Renal pelvis (tissue), 12 donors: ENCODE measurements at places on chromosomes 2 and 18.

- no peak for DNase-seq
Observed at GRCh38 chr2:397926-398325, 110.0 kb upstream of the ALKAL2 start.

DNA sequence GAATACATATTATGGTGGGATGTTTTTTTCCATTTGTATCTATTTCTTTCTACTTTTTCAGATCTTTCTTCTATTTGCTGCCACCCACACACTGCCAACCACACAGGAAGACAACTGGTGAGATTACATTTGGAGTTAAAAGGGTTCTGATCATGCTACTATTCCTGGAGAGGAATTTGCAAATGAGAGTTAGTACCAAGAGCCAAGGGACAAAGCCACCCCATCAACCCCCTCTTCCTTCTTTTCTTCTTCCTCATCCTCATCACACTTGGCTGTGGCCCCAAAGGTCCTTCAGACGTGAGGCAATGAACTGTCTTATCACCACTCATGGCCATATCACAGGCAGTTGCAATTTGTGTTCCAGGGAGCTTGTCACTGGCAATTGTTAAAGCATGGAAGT is 215.6 kb upstream of the SLC14A2 start:
- no peak for DNase-seq

DNA sequence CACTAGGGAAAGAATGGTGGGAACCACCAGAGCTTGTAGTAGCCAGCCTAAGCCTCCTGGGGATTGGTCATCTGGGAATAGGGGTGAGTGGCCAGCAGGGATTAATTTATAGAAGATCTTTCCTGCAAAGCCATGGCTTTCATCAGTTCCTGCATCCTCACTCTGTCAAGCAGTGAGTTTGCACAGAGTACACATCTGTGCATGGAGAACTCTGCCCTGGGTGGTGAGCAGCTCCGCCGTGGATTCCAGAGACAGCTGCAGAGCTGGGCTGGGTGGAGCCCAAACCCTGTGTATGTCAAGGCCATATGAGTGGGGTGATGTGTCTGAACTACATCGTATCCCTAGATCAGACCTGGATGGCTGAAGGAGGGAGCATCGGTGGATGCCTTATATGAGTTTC is 182.2 kb downstream of the GLI2 start:
- DNase-seq: no peak

- DNase-seq: no peak
Observed at GRCh38 chr2:160105366-160105765, 43.0 kb upstream of the PLA2R1 start.

- no peak for DNase-seq
Observed at GRCh38 chr2:26521054-26521912, 43.4 kb upstream of the OTOF start.

- no peak for DNase-seq
Observed at GRCh38 chr2:185833864-185834263, 95.3 kb downstream of the FSIP2 start.

- no peak for DNase-seq
Observed at GRCh38 chr2:232478571-232479340, 8.9 kb downstream of the ECEL1 start.

- no peak for DNase-seq
Observed at GRCh38 chr2:239495791-239496233, 95.0 kb upstream of the HDAC4 start.

DNA sequence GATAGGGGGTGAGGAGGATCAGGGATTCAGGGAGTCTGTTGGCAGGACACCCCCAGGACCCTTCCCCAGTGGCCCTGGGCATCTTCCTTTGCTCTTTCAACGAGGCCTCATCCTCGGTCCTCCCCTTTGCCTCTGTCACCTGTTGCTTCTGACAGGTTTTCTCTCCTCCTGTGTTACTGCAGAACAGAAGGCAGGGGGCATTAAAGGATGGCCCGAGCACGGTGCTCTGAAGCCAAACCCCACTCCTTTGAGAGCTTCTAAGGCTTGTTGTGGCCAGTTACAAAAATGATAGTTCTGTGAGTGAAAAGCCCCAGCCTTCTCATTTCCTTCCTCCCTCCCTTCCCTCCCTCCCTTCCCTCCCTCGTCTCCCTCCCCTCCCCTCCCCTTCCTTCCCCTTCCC is 82.5 kb downstream of the THNSL2 start:
- DNase-seq: no peak

DNA sequence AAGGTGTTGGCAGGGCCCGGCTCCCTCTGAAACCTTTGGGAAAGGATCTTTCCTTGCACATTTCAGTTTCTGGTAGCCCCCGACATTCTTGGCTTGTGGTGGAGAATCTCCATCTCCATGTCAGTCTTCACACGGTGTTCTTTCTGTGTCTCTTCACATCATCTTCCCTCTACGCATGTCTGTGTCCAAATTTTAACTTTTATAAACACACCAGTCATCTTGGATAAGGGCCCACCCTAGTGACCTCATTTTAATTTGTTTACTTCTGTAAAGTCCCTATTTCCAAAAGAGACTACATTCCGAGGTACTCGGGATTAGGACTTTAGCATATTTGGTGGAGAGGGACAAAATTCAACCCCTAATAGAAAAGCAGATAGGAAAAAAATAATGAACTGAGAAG is 138.4 kb downstream of the GALNT3 start:
- DNase-seq: no peak

DNA sequence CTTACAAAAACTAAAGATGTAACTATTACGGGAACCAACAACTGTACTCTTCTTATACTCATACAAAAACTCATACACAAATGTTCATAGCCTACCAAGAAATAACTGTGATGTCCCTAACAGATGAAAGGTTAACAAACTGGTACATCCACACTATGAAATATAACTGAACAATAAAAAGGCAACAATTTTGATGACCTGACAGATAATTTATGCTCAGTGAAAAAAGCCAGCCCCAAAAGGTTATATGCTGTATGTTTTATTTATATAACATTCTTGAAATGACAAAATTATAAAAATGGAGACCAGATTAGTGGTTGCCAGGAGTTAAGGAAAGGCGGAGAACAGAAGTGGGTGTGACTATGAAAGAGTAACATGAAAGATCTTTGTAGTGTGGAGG is 31.3 kb downstream of the REV1 start:
- no peak for DNase-seq

DNA sequence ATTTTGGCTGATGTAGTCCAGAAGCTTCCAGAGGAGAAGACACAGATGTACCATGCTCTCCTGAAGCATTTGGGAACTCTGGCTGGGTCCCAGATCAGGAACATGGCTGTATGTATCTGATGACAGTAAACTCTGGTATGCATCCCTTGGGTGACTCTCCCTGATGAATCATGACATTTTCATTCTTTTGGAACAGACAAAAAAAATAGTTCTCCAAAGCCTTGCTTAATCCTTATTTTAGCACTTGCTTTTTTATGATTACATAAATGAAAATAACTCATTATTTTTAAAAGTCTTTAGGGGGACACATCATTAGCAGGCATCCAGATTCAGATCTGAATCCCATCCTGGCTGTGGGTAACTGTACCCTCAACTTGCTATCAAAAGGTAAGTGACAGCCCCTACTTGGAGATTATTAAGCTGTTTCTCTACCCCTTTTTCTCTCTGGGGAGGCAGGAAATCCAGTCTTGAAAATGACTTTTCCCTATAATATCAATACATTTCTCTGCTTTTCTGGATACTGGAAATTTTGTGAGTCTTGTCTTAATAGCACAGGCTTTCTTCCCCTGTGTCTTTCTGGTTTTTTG is 23.3 kb downstream of the AOX1 start:
- no peak for DNase-seq

GRCh38 chr2:104026725-104027124 is 827.2 kb upstream of the POU3F3 start:
- DNase-seq: no peak

GRCh38 chr2:64716569-64716968 is 62.9 kb upstream of the SERTAD2 start:
- no peak for DNase-seq

GRCh38 chr2:187302586-187302985 is 145.5 kb downstream of the CALCRL start:
- no peak for DNase-seq

GRCh38 chr2:149972066-149972465 is 384.5 kb upstream of the MMADHC start:
- DNase-seq: no peak

GRCh38 chr2:26018184-26019055 is 15.5 kb upstream of the RAB10 start:
- DNase-seq: no peak

- no peak for DNase-seq
Observed at GRCh38 chr2:86520153-86520552, 43.1 kb downstream of the CHMP3 start.

DNA sequence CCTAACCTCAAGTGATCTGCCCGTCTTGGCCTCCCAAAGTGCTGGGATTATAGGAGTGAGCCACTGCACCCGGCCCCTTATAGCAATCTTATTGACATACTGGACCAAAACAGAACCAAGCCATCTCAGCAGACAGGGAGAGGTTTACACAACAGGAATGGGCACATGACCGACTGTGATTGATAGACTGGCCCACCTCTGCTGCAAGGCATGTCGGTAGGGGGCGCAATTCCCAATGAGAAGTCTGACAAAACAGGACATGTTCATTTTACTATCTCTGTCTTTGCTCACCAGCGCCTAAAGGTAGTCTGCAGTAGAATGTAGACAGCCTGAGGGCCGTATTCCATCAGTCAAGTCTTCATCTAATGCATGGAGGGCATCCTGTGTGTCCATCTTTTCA is 2.0 kb downstream of the LYPD6B start:
- no peak for DNase-seq

GRCh38 chr2:30404319-30405259 is 42.5 kb upstream of the LCLAT1 start:
- no peak for DNase-seq

DNA sequence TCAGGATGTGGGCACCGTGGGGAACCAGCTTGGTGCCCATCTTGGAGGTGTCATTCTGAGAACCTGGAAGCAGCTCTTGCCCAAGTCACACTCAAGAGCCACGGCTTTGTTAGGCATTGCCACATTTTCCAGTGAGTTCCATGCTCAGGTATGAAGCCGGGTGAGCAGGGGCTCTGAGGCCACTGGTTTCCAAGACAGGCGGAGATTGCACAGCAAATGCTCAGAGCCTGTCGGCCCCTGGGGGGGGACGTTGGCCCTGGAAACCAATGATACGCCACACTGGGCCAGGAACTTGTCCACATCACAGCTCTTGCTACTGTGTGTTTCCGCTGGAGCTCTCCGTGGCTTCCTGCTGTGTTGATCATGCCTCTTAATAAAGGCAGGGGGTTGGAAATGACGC is 52.5 kb upstream of the SALL3 start:
- DNase-seq: no peak

GRCh38 chr2:54285451-54285850 is 29.4 kb upstream of the TSPYL6 start:
- no peak for DNase-seq

- no peak for DNase-seq
Observed at GRCh38 chr2:235560345-235560744, 66.5 kb downstream of the AGAP1 start.

DNA sequence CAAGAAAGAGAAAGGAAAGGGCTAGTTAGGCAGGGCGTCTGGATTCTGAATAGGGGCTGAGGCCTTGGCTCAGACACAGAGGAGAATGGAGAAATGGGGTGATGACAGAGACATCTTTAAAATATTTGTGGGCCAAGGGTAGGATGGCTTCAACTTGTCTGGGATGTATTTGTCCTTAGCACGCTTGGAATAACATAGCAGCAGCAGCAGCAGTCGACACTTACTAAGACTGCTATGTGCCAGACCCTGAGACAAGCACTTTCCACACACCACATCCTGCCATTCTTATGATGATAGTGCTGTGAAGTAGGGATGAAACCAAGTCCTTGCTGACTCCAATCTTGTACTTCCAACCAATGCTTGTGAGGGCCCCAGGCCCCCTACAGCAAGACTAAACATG is 2.6 kb downstream of the IL1RL1 start:
- no peak for DNase-seq

DNA sequence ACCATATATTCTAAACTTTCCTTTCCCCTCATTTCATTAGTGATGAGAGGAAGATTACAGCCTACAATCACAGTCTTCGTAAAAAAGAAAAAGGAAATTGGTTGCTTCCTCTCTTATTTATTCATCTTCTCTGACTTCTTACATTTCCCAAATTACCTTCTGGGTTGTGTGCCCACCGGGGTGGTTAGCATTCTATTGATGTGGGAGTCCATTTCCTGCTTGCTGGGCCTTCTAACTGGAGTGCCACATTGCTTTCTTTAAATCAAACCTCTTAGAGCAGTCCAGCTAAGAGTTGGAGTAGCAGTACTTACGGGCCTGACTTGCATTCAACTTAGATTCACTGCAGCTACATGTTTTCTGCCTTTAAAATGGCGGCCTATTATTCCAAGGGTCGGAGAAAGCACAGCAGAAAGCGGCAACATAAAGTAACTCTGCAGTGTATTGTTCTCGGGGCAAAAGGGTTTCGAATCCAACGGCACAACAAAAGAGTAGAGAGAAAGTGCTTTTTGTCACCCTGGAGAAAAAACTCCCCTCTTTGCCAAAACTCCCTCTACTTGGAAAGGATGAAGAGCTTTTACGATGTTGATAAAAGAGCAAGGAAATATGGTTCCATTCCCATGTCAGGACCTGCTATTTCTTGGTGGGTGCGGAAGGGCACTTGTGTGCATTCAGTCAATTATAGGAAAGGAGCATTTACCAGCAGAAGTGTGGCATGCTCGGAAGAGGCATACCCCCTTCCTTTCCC is 110.6 kb upstream of the DLX2 start:
- no peak for DNase-seq

GRCh38 chr2:105081006-105081601 is 43.2 kb downstream of the MRPS9 start:
- peak; percentile 50 for DNase-seq

DNA sequence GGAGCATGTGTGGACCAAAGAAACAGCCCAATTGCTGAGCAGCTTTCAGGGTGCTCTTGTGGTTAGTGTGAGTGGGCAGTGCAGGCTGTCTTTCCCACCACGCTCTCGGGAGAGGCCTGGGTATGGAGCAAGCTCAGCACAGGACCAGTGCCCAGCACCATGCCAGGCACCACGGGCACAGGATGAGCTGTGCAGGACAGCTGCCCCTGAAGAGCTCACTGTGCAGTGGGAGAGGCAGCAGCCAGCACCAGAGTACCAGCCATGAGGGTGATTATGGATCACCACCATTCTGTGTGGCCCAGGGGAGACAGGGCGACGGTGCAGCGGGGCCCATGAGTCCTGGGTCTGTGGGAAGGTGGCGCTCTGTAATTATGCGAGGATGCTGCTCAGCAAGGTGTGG is 29.7 kb upstream of the FAHD2A start:
- DNase-seq: no peak

GRCh38 chr18:48181087-48181823 is 227.9 kb downstream of the ZBTB7C start:
- DNase-seq: no peak

DNA sequence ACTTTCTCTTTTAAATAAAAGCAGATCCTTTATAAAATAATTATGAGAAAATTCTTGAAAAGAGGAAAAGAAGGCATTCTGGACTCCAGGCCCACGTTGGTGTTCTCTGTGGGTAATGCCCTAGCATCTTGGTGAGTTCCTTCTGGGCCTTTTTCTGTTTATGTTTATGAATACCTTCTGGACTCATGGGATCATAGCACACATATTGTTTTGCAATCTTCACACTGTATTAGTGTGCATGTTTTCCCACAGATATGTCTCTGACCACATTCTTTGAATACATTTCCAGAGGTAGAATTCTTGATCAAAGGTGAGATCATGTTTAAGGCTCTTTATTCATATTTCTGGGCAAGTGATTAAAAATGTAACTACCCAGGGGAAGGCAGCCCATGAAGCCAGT is 15.9 kb downstream of the GLI2 start:
- no peak for DNase-seq
